Mucosa of gallbladder (tissue), 1 donor: ENCODE measurements at places on chromosomes 4 and X. TPM values are rescaled to one million over a fixed set of nuclear protein-coding genes. Genes with fewer than 3 reads are reported as not detected.

TAF7L gene
- not detected for total RNA-seq

POLN gene
- 7.7 TPM for total RNA-seq

MAGEA6 gene
- total RNA-seq: 0.26 TPM

FAM241A gene
- total RNA-seq: 2.6 TPM

COL4A6 gene
- total RNA-seq: 109 TPM

BRS3 gene
- total RNA-seq: not detected

RBMX2 gene
- 14.4 TPM for total RNA-seq

BMP3 gene
- 0.32 TPM for total RNA-seq

SLC49A3 gene
- total RNA-seq: 13.9 TPM

MTNR1A gene
- not detected for total RNA-seq

TCEAL6 gene
- not detected for total RNA-seq

MAGEA2 gene
- not detected for total RNA-seq

RAB41 gene
- not detected for total RNA-seq

KIAA1210 gene
- total RNA-seq: not detected
